NCI-H510A treated with DMSO at 0.1 percent for 48 hours (cell line): ENCODE measurements at places on chromosomes 11 and 22.

GRCh38 chr11:95505927-95506426 is 275.0 kb upstream of the SESN3 start:
- DNase-seq: no peak

- DNase-seq: no peak
These were observed 10.9 kb upstream of the MRPL23 start for GRCh38 chr11:1936072-1936780.

DNA sequence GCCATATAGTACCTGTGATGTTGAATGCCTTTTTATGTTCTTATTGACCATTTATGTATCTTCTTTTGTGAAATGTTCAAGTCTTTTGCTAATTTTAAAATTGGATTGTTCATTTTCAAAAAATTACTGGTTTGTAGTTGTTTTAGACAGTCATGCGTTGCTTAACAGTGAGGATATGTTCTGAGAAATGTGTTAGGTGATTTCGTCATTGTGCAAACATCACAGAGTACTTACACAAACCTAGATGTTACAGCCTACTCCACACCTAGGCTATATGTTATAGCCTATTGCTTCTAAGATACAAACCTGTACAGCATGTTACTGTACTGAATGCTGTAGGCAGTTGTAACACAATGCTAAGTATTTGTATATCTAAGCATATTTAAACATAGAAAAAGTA is 32.5 kb downstream of the PDE3B start:
- DNase-seq: peak; percentile 61

DNA sequence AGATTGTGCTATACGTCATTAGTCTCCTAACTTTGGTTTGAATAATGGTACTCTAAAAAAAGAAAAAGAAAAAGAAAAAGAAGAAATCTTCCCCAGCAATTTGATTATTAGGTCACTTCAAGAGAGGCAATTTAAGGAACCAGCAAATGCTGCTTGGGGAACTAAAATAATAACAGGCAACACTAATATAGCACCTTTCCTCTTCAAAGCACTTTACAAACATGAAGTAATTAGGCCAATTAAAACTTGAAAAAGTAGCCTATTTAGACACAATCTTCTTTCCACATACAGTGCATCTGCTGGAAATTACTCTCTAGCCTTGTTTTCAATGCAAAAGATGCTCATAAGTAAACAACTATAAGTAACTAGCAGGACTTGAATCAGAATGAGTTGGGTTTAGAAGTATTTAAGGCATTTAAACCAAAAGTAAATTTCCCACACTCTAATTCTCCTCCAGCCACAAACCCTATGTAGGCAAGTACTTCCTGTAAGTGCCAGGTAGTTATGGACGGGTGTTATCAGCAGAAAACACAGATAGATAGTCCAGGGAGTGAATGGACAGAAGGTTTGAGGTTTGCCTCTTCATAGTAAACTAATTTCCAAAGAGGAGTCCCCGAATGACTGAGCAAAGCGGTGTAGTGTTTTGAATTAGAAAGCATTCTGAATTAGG is 44.5 kb downstream of the LRRC4C start:
- no peak for DNase-seq

GRCh38 chr11:120054753-120055045 is 83.2 kb downstream of the TRIM29 start:
- DNase-seq: no peak

- DNase-seq: no peak
These were observed 16.3 kb downstream of the TSPAN32 start for GRCh38 chr11:2318123-2318522.

DNA sequence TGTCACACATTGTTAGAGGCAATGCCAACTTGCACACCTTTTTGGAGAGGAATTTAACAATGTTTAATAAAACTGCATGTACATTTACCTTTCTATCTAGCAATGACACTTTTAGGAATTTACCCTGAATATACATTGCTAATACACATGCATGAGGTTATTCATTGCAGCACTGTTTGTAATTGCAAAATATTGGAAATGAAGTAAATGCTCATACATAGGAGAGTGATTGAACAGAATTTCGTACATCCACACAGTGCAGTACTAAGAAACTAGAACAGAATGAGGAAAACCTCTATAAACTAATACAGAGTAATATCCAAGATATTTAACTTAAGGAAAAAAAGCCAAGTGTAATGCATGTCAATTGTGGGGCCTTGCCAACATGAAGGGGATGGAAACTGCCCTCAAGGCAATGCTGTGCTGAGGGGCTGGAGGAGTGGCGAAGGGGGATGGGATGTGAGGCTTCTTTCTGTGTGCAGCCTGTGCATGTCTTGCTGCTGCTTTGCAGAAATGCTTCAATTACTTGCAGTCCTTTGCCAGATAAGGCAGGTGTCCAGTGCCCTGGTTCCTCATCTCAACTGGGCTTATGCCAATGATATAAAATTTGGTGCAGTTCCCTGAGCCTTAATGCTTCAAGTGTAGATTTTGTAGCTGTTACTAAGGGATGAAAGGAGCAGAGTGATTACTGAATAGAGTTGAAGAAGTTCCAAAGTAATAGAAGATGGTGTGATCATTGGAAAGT is 96.1 kb downstream of the GRIA4 start:
- DNase-seq: no peak

GRCh38 chr11:93490996-93491618 is 52.1 kb downstream of the SMCO4 start:
- peak; percentile 29 for DNase-seq

- DNase-seq: no peak
These were observed 163.4 kb downstream of the TRIM29 start for GRCh38 chr11:119974467-119974866.

GRCh38 chr11:114033066-114033465 is 26.4 kb upstream of the ZBTB16 start:
- no peak for DNase-seq

DNA sequence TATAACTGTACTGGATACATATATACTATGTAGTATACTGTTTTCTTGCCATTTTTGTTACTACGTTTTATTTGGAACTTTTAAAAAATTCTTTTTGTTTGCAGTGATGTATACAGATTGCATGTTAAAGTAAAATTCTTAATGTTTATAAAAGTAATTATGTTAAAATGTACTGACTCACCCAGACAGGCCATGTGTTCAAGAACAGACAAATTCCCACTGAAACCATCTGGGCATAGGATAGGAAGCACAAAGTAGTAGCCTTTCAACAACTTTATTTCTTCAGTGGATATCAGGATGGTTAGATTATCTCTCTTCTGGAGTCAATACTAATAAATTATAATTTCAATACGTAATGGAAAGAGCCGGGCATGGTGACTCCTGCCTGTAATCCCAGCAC is 19.8 kb downstream of the PRMT3 start:
- DNase-seq: no peak

- no peak for DNase-seq
These were observed 16.9 kb downstream of the EIF3F start for GRCh38 chr11:8004008-8004407.

GRCh38 chr22:46875089-46875488 is 112.6 kb downstream of the TBC1D22A start:
- DNase-seq: no peak

DNA sequence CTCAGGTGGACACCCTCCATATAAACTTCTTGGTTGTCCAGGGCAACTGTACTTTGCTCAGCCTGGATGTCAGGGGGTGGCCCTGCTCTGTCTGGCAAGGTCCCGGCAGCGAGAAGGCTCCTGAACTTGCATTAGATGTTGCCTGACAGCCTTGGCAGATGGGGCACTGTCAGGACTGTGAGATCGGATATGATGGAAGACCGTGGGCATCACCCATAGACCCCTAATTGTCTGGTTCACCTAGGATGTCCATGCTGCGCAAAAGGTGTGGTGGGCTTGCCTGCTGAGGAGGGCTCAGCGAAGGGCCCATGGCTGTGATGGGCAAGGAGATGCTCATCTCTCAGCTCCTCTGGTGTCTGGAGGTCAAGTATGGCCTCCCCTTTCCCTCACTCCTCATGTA is 62.7 kb downstream of the MYO18B start:
- DNase-seq: no peak

DNA sequence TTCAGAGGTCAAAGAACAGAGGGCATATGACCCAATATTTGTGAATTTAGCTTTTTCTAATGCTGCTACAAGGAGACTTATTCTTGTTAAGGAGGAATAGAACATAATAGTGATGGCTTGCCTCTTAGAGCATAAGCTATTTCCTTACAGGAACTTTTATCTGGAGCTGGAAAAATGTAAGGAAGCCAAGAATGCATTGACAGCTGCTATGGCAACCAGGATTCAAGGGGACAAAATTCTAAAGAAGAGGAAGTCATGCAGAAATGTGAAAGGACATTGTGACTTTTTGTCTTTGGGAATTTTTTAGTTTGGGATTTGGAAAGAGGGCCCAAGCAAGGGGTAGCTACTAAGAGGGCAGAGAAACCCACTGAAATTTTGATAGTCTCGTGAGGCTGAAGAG is 51.1 kb downstream of the EHF start:
- no peak for DNase-seq

GRCh38 chr11:64297699-64298358 is 2.3 kb upstream of the CATSPERZ start:
- DNase-seq: no peak

DNA sequence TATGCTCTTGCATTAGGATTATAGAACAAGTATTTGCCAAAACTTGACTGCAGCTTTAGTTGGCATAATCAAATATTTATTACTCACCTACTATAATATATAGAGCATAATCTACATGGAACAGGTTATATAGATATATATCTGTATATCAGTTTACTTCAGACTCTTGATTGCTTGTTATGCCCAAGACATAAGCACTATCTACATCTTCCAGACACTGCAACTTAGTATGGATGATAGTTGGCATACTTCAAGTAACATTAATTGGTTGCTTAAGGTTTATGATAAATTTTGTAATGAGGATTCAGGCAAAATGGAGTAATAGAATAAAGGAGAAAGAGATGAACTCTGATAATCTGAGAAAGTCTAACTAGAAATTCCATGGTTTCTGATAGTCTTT is 1.0 kb downstream of the CCDC15 start:
- DNase-seq: no peak

DNA sequence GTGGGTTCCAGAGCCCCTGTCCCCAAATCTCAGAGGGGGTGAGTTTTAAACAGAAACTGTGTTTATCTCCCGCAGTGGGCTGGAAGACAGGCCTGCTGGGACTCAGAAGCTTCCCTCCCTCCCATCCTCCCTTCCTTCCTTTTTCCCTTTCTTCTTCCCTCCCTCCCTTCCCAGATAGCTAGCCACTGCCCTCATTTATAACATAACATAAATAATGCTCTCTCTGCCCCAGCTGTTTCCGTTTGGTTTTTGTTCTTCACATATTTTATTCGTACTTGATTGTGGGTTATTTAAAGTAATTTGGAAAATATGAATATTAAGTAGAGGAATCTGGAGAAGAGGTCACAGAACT is 140.9 kb downstream of the TEAD1 start:
- DNase-seq: no peak

GRCh38 chr22:46309526-46310085 is 12.9 kb downstream of the GTSE1 start:
- DNase-seq: no peak

GRCh38 chr11:1217151-1217550 is 5.7 kb upstream of the MUC5B start:
- no peak for DNase-seq
